ENCODE measurements at places on chromosomes 7 and 10.

DNA sequence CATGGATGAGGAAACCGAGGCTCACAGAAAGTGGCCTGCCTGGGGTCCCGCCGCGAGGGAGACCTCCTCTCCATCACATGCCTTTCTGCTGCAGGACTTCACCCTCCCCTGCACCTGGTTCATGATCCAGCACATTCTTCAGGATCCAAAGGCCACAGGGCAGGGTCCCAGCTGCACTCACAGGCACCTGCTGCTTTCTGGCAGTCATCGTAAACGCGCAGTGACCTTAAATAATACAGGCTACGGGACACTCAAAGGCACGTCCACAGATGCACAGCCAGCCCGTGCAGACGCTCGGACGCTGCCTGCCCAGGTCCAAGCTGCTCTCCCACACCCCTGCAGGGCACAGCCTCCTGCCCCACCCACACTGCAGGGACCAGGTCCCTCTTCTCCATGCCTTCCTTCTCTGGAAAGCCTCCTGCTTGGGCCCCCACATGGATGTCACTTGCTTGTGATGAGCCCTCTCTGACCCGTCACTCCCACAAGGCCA is 49.9 kb downstream of the CALML3 start:
- DNase-seq = no peak

GRCh38 chr7:76020031-76020714 is 25.8 kb upstream of the TMEM120A start:
- DNase-seq = peak; percentile 19

GRCh38 chr10:24901686-24902399 is 50.6 kb downstream of the PRTFDC1 start:
- DNase-seq = peak; percentile 86

GRCh38 chr10:78864761-78865537 is 203.8 kb upstream of the ZMIZ1 start:
- no peak for DNase-seq

GRCh38 chr10:33189808-33190207 is 144.7 kb downstream of the NRP1 start:
- DNase-seq = no peak

DNA sequence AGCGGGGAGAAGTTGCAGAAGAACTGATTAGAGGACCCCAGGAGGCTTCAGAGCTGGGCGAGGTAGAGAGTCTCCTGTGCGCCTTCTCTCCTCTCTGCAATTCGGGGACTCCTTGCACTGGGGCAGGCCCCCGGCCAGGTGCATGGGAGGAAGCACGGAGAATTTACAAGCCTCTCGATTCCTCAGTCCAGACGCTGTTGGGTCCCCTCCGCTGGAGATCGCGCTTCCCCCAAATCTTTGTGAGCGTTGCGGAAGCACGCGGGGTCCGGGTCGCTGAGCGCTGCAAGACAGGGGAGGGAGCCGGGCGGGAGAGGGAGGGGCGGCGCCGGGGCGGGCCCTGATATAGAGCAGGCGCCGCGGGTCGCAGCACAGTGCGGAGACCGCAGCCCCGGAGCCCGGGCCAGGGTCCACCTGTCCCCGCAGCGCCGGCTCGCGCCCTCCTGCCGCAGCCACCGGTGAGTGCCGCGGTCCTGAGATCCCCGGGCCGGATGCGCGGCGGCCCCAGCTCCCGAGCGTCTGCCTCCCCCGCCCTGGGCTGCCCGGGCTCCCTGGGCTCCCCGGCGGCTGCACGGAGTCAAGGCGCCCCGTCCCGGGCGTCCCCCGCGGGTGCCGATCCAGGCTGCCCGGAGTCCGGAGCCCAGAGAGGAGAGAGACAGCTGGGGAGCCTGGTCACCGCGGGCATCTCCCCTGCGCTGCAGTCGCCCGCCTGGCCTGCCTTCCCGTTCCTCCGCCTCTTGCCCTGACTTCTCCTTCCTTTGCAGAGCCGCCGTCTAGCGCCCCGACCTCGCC is at the start of gene PLAU:
Gene PLAU, plus strand, starts transcription at position 369 of the 789 bp plus-strand sequence. CDS start 424 bp downstream, outside the sequence.
- DNase-seq = no peak

- DNase-seq = no peak
Measured at GRCh38 chr7:138907201-138907847, 73.9 kb downstream of the KIAA1549 start.

- DNase-seq = no peak
Measured at GRCh38 chr10:76126607-76127527, 695.4 kb downstream of the LRMDA start.

DNA sequence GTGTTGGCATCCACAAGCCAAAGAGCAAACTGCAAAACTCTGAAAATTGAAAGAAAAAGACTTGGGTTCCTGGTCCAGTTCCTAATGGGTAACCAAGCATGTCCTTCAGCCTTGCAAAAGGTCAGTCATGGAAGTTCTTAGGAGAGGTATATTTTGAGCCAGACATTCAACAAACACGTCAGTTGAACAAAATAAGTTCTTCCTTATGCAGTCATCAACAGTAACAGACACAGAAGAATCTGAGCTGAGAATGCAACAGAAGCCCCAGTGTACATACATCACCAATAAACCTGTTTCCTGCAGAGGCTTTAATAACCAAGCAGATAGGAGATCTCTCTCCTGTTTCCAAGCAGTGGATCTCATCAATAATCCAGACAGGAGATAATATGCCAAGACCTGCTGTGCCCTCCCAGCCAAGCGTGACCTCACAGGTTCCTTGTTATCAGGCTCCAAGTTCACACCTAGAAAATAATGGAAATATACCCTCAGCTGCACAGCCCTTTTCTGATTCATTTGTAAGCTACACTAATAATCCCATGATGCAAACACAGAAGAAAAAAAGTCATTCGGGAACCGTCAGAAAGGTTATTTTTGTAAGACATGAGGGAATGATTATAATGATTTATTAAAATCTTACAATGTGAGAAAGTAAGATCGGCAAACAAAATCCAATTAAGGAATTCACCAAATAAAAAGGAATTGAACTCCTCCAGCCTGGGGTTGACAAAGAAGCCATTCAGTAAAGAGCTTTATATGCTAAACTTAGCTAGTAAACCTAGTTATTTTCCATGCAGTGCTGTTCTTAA is 90.7 kb downstream of the DGKI start:
- DNase-seq = no peak

- DNase-seq = no peak
Measured at GRCh38 chr10:97762056-97762455, 9.7 kb downstream of the SFRP5 start.

- no peak for DNase-seq
Measured at GRCh38 chr10:31920538-31920937, 8.1 kb downstream of the ARHGAP12 start.

- DNase-seq = no peak
Measured at GRCh38 chr7:19834566-19834965, 61.1 kb upstream of the TMEM196 start.

GRCh38 chr7:731440-732085 is 4.5 kb upstream of the PRKAR1B start:
- no peak for DNase-seq

DNA sequence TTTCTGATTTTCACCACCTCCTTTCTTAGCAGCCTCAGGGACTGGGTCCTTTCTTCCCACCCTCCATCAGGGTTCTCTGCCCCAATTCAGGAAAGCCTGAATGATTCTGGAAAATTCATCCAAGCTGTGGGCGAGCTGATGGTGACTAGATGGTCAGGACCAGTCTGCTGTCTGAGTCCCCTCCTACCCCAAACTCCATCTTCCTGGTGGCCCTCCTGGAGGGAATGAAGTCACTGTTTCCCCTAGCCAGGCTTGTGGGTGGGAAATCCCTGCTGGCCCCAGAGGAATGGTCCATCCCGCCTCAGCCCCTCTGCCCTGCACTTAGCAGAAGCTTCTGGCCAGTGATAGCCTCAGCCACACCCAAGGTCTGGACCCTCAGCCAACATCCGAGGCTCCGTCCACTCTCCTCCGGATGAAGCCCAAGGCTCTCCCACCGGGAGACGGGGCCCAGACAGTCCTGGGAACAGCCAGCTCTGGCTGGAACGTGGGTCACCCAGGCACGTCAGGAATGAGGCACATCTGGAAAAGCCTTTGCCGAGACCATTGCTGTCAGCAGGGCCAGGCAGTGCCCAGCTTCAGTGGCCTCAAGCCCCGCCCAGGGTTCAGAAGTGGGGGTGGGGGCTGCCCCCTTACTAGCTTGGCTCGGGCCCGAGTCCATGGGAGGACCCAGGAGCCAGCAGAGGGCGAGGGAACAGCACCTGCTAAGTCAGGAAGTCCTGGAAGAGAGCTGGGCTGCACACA is 4.0 kb upstream of the AQP1 start:
- peak; percentile 43 for DNase-seq

DNA sequence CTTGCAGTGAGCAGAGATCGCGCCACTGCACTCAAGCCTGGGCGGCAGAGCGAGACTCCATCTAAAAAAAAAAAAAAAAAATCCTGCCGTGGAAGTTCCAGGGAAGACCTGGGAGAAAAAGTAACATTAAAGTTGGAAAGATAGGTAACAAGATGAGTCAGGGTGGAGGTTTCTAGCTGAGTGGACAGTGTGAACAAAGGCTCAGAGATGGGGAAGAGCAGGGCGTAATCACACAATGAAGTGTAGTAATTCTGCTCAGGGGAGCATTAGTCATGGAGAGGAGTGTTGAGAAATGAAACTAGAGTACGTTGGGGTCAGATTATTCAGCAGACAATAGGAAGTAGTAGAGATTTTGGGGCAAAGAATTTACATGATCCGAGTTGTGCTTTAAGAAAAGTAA is 21.6 kb upstream of the WASL start:
- DNase-seq = peak; percentile 12

- peak; percentile 51 for DNase-seq
Measured at GRCh38 chr7:148527717-148528168, 62.8 kb upstream of the C7orf33 start.

- no peak for DNase-seq
Measured at GRCh38 chr7:98669329-98670000, 52.4 kb downstream of the NPTX2 start.

GRCh38 chr7:100079024-100079560 is 2.4 kb downstream of the ZNF3 start:
- no peak for DNase-seq

GRCh38 chr10:122744257-122744656 is 44.6 kb upstream of the C10orf120 start:
- DNase-seq = no peak

GRCh38 chr10:43261578-43262396 is 5.1 kb downstream of the RASGEF1A start:
- no peak for DNase-seq

- no peak for DNase-seq
Measured at GRCh38 chr7:32169228-32169627, 99.0 kb upstream of the PDE1C start.

GRCh38 chr7:15352421-15353206 is 209.2 kb downstream of the AGMO start:
- DNase-seq = no peak

DNA sequence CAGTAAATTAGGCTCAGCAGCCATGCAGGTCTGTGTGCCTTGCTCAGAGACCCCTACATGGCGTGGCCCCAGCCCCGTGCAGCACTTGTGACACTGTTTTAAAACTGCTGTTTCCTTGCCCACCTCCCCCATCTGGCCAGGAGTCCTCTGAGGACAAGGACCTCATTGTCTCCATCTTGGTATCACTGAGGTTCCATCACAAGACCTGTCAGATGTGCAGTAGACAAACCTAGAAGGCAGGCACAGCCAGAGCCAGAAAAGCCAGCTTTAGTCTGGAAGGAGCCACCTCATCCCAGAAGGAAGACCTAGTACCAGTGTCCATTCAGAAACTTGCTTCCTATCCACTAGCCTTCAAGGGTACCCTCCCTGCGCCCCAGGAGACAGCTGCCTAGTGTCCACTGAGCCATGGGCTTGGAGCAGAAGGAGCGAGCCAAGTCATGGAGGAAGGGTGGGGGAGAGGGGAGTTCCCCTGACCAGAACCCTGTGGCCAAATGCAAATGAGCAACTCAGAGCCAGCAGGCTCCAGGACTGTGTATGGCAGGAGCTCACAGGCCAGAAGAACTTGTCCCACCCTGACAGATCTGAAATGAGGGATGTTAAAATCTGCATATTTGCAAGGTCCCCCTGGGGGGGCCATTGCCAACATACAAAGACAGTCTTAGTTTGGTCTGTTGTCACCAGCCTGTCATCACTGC is 176.1 kb downstream of the SH3PXD2A start:
- DNase-seq = no peak

DNA sequence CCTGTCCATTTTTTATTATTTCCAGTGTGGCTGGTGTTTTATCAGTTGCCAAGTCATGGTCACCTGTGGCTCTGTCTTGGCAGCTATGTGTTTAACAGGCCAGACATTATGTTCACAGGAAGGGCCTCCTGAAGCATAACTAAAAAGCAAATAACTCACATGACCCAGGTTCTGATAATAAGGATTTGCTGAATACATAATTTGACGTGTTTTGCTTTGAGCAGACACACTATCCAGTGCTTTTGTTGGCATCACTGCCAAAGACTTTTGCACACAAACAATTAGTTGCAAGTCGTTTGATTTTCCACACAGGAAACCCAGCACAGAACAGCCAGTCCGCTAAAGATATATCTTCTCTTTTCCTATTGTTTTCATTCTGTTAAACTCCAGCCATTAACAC is 173.6 kb downstream of the ARL4A start:
- DNase-seq = no peak

GRCh38 chr7:77409739-77410547 is 6.2 kb downstream of the GSAP start:
- DNase-seq = peak; percentile 61

All from GM04504 (cell line).